Naive thymus-derived CD8-positive, alpha-beta T cell (primary cell): ENCODE measurements at places on chromosomes 2 and 18. TPM values are rescaled to one million over a fixed set of nuclear protein-coding genes. Genes with fewer than 3 reads are reported as not detected.

GRCh38 chr2:106105151-106105922 lies 88.8 kb downstream of the UXS1 start:
- no peak for DNase-seq

DNA sequence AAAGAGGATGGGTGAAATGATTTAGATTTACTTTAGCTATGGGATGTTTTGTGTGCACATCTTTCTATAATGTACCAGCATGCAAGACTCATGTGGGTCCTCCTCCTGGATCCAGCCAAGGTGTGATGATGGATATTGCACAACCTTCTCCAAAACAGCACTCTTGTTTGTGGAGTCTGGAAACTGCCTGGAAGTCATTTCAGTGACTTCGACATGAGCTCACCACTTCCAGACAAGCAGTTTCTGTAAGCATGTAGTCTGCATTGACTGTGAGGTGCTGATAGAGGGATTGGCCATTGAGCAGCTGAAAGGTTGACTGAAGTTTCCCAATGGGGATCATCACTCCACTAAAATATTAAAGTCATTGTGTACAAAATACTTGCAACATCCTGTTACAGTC lies 154.0 kb downstream of the TRIB2 start:
- no peak for DNase-seq

DNA sequence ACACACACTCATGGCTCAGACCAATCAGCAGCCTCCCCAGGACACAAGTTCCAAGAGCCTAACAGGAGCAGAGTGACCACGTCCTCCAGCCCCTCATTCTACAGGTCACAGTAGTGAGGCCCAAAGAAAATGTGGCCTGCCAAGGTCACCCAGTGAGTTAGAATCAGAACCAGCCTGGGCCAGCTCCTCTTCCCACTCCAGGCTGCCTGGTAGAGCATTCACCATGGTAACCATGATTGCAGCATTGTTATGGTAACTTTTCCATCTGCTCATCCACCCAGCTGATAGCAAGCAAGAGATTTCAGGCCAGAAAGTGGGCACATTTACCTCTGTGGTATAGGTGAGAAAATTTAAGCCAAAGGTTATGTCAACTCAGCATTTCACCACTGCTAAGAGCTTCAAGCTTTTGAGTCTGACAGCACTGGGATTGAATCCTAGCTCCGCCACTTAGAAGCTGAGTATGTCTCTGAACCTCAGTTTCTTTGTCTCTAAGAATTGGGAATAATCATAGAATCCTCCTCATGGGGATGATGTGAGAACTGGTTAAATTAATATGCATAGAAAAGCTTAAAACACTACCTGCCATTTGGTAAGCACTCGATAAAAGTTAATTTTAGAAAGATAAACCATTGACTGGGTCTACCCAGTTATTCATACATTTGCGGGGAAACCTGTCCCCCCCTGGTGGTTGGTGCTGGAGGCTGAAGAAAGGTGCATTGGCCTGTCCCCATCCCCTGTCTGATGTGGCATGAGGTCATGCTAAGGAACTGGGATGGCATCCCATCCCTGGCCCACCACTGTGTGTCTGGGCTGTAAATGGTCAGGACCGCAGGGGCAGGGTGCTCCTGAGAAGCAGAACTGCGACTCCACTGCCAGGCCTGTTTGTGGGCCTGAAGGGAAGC lies 181.5 kb downstream of the KLHL29 start:
- peak; percentile 32 for DNase-seq

DNA sequence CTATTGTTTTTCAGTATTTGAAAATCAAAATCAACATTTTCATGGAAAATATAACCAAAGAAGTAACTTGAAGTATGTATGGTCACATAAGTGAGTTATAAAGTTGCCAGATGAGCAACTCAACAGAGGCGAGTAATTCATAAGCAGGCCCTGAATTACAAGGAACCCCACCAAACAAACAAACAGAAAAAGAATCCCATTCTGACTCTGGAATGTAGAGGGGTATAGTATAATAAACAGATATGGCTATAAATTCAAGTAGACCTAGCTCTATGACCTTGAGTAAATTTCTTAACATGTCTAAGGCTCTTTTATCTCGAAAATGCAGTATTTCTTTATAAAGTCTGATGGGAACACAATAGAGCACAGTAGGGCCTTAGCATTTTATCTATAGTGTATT lies 4.7 kb upstream of the CDH2 start:
- no peak for DNase-seq

DNA sequence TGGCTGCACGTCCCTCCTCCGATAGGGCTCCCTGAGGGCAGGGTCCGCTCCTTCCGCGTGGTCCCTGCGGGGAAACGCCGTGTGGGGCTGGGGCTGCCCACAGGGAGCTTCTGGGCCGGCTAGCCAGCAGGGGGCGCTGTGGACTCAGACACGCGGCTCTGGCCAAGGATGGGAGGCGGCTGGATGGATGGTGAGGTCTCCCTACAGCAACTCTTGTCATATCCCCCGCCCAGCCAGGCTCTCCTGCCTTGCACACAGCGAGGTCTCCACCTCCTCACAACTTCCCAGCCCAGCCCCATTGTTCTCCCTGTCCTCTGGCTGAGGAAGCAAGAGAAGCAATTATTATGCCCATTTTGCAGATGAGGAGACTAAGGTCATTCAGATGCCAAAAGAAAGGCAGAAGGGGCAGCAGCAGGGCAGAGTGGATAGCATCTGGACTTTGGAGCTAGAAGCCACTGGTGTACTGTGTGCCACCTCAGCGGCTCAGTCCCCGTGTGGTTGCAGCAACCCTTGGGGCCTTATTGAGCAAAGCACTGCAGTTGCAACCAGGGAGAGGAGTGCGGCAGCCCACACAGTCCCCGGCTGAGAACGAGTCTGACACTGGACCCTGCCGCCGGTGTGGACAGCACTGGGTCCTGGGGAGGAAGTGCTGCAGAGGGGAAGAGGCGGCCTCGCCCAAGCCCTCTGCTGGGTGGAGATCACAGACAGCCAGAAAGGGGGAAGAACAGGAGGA lies 99.0 kb downstream of the ZFP36L2 start:
- DNase-seq: peak; percentile 76

Gene CERKL
- polyA plus RNA-seq: 16.7 TPM

Gene TTLL4
- 3.4 TPM for polyA plus RNA-seq
